ENCODE measurements at places on chromosomes 2 and 18. TPM values are rescaled to one million over a fixed set of nuclear protein-coding genes. Genes with fewer than 3 reads are reported as not detected.

The FBXO36 gene
- 2.0 TPM for total RNA-seq

The SCG2 gene
- 0.28 TPM for total RNA-seq

The GNAL gene
- total RNA-seq: 1.7 TPM

DNA sequence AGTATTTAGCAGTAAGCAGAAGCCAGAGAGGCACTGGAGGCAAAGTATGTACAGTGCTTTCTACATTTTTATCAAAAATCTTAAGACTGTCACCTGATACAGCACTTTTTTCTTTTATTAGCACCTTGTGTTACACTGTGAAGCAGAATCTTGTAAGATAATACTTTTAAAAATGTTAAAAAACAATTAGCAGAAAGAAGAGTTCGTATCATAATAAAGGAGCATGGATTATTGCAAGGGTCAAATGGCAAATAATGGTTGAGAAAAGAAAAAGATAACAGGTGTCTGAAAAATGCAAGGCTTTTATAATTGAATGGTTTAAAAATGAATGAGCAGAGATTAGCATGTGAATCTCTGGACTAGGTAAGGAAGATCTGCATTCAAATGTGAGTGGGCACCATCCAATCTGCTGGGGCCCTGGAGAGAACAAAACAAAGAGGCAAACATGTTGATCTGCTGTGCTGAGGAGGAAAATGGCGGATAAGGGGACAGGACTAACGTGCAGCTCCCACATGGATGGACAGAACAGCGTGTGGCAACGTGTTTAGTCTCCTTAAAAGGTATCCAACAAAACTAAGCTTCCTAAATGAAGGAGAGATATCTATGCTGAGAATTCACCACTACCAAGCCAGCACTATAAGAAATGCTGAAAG, 9.5 kb downstream of the CEBPZOS start:
- H3K36me3 ChIP-seq: peaks cover 23% of the 10 kb centered on the region
- no peak overlapping the region for H3K27ac ChIP-seq
- H3K27me3 ChIP-seq: no peaks in the 10 kb centered on the region
- no peak for DNase-seq

GRCh38 chr2:167862782-167863181, 384.6 kb downstream of the STK39 start:
- H3K4me3 ChIP-seq: no peak overlapping the region
- no peaks in the 10 kb centered on the region for H3K4me1 ChIP-seq
- no peaks in the 10 kb centered on the region for H3K36me3 ChIP-seq
- H3K27ac ChIP-seq: no peak overlapping the region
- H3K27me3 ChIP-seq: no peaks in the 10 kb centered on the region

DNA sequence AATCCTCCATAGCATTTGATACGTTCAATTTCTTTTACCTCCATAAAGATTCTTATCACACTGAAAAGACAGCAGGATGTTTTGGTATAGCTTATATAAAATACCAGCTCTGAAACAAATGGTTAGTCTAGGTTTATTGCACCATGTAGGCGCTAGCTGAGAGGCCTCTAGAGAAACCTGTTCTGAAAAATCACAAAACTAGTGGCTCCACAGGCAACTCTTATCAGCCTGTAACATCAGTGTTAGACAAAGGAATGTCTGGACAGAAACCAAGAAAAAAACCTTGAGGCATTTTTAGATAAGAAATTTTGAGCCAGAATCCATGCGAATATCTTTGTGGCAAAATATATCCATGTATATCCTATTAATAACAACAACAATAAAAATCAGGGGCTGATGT, 440.4 kb upstream of the MAP2 start:
- no peaks in the 10 kb centered on the region for H3K4me1 ChIP-seq
- H3K36me3 ChIP-seq: no peaks in the 10 kb centered on the region
- H3K27ac ChIP-seq: no peak overlapping the region
- H3K27me3 ChIP-seq: no peaks in the 10 kb centered on the region
- H3K4me3 ChIP-seq: no peak overlapping the region

All from thymus (tissue), 14 donors.